ENCODE measurements at places on chromosomes 5 and 9.

GRCh38 chr5:72788866-72789505 lies 27.5 kb upstream of the TNPO1 start:
- DNase-seq: no peak

DNA sequence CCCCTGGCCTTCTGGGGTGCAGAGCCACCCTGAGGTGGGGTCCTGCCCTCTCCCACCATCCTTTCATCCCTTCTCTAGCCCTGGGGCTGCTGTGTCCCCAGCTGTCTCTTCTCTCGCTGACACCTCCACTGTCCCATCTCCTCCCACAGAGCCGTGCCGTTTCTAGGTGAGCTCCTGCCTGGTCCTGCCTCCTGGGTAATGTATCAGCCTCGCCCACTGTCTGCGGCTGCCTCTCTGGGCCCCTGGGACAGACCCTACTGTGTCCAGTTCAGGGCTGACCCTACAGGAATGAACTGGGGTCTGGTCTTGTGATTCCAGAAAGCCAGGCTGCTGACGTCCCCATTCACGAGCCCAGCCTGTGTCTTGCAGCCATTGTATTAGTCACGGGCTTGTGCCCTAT lies 4.1 kb downstream of the PAEP start:
- DNase-seq: no peak

DNA sequence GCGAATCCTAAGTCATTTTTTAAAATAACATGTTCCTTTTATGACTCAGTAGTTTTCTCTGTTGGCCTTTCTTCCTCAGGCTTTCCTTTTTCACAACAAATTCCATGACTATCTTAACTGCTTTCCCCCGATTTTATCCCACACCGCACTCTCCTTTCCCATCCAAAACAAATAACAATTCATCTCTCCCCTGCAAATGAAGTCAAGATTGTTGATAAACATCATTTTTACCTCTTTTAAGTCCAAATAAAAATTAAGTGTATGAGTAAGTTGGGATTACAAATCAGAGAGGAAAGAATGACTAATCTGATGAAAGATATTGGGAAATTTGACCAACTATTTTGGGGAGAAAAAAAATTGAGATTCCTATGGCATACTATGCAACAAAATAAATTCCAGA lies 47.3 kb downstream of the SEC61B start:
- DNase-seq: no peak

GRCh38 chr5:175444905-175445456 lies 999 bp upstream of the DRD1 start:
- DNase-seq: no peak

- DNase-seq: no peak
Observed at GRCh38 chr5:150431048-150431447, 18.3 kb upstream of the CD74 start.

GRCh38 chr5:64831996-64832395 lies 63.3 kb downstream of the CWC27 start:
- DNase-seq: no peak

- no peak for DNase-seq
Observed at GRCh38 chr5:31158686-31159085, 34.8 kb upstream of the CDH6 start.

DNA sequence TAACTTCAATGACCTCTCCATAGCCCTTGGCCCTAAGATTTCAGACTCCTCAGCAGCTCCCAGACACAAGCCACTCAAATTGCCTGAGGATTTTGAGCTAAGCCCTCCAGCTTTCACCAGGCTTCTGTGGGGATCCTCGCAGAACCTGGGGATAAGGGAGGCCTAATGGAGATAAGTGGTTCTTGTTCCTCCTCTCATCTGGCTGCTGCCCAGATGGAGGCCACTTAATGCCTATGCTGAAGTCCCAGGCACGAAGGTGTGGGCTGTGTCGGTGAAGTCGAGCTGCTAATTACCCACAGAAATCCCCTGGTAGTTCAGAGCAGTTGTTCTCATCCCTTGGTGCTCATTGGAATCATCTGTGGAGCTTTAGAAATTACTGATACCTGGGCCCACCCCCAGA lies 10.3 kb upstream of the FAT2 start:
- DNase-seq: no peak

- DNase-seq: no peak
Observed at GRCh38 chr9:136922540-136922939, 22.0 kb downstream of the FBXW5 start.

DNA sequence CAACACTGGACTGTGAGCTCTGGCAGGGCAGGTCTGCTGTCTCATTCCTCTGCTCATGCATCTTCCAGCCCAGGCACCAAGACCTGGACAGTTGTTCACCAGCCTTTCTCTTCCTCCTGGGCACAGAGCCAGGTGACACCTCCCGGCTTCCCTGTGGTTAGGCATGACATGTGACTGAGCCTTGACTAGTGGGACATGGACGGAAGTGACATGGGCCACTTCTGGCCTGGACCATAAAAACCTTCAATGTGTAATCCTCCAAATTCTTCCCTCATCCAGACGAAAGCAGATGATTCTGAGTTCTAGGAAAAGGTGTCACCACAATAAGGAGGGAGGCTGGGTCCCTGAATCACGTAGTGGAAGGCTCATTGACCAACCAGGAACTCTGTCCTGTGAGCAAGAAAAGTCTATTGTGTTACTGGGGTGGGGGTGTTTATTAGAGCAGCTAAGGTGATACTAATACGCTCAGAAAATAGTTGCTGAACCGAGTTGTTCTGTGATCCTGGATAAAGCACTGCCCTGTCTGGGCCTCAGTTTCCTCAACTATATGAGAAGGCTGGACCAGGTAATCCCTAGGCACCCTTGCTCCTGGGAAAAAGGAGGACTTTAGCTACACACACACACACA lies 26.6 kb upstream of the CRB2 start:
- no peak for DNase-seq

- DNase-seq: no peak
Observed at GRCh38 chr5:10624206-10624605, 60.3 kb downstream of the ANKRD33B start.

DNA sequence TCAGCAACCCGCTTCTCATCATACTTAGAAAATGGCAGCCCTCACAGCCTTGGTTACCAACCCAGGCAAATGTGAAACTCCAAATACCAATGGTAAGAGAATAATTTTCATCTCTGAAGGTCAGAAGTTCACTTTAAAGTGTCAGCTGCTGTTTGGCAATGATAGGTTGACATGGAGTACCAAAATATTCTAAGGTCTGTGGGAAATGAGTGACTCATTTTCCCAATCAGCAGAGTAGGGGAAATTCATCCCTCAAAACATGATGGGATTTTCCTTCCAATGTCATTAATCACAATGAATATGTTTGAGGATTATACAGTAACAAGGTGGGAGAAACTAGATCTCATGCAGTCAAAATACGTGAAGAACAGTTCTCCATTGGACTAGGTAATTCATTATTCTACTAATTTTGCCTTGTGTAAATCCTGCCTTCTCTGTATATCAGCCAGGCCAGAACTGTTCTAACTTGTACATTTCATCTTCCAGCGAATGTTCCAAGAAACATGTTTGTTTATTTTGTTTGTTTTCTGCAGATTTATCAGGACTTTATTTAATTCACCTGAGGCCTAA lies 53.1 kb upstream of the ERBIN start:
- no peak for DNase-seq

- no peak for DNase-seq
Observed at GRCh38 chr9:120481846-120482245, 98.1 kb downstream of the CDK5RAP2 start.

DNA sequence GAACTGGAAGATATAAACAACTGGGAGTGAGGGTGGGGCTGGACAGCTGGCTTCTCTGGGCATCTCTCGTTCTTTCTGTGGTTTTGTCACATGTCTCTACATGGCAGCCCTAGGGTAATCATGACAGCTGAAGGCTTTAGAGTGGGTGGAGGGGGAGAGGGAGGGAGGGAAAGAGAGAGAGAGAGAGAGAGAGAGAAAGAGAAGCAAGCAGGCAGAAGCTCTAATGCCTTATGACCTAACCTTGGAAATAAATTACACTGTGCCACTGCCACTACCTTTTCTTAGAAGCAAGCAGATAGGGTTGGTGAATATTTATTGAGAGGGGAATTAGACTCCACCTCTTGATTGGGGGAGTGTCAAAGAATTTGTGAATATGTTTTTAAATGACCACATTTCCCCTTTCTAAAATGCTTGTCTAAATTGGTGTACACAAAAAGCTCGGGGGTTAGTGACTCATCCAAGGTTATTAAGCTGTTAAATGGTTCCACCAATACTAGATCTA lies 2.6 kb upstream of the DAPK1 start:
- DNase-seq: no peak

DNA sequence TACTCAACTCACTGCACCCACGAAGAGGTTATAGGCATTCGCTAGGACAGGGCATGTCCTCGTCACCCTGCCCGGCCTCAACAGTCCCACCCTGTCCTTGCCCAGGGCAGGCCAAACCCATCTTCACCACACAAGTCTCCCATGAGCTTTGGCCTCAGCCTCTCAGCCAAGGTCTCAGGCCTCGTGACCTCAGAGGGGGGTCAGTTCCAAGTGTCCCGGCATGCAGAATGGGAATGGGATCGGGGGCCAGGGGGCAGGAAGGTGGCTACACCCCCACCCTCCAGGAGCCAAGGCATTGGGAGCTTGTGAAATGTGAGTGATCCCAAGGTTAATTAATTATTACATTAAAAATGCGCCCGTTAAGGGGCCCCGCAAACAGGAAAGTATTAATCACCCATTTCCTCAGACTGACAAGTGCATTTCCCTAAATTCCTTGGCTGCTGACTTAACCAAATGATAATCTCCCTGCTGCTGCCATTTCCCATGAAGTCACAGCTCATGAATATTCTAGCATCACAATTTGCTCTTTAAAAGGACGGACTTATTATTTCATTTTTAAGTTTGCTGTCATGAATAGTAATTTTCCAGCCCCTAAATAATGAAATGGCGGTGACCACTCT lies 8.0 kb upstream of the UBAC1 start:
- DNase-seq: no peak

DNA sequence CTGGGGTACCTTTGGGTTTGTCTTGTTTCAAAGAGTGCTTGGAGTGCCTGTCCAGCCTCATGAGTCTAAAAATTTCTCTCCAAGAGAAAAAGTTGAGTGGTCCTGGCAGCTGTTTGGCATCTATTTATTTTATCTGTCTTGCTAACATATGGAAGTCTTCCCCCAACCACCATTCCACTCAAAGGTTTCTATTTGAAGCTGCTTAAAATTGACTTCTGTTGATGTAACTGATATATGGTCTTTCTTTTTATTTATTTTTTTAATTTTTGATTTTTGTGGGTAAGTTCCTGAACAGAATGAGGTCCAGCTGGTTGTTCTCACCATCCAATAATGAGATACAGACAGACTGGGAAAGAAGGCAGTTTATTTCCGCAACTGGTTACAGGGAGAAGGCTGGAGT lies 178.7 kb upstream of the SGCD start:
- no peak for DNase-seq

DNA sequence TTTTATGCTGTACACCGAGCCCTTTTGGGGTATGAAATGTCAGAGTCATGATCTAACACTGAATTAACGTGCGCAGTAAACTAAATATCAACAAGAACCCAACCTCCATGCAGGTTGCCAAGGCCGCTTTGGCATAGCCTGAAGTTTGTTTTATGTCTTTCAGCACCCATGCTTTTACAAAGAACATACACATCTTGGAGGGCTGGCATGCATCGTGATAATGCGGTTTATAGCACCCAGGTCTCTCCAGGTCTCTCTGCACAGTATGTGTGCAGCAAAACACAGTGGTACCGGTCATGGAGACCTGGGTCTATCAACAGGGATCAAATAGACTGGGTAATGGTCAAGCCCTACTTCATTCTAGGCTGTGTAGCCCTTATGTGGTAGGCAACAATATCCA lies 11.8 kb downstream of the NPR3 start:
- no peak for DNase-seq

DNA sequence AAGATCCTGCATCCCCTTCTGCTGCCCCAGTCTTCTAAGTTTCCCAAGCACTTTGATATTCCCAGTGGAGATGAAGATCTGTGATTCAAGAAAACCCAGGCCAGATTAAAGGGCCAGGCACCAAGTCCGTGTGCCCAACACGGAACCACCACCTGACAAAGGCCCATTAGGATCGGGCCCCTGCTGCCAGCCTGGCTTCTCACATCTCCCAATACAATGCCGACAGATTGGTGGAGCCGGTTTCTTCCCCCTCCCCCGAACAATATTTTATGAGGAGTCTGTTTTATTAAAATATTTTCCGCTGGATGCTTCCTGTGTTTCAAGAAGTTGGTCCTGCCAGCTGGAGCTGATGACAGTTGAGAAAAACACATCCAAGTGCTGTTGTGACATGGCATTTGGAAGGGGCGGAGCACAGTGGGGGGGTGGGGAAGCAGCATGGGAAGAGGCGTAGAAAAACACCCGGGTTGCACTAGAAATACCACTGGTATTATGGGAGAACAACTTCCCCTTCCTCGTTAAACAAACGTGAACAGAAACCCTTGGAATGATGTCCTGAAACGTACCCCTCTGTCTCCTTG lies 45.0 kb downstream of the CRB2 start:
- DNase-seq: no peak

DNA sequence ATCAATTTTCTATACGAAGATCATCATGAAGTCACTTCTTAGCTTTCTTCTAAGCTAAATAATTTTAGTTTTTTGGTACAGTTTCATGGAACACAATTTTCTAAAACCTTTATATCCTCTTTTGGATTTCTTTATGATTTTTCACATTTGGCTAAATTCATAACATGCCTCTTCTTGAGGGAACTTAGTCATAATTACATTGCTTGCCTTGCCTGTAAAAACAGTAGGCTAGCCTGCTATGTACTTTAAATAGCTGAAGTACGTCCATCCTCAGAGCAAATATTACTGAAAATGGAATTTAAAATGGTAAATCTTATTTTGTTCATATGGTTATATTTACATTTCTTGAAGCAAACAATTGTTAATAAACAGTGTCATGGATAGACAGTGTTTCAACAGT lies 225.0 kb downstream of the VPS13A start:
- DNase-seq: no peak

DNA sequence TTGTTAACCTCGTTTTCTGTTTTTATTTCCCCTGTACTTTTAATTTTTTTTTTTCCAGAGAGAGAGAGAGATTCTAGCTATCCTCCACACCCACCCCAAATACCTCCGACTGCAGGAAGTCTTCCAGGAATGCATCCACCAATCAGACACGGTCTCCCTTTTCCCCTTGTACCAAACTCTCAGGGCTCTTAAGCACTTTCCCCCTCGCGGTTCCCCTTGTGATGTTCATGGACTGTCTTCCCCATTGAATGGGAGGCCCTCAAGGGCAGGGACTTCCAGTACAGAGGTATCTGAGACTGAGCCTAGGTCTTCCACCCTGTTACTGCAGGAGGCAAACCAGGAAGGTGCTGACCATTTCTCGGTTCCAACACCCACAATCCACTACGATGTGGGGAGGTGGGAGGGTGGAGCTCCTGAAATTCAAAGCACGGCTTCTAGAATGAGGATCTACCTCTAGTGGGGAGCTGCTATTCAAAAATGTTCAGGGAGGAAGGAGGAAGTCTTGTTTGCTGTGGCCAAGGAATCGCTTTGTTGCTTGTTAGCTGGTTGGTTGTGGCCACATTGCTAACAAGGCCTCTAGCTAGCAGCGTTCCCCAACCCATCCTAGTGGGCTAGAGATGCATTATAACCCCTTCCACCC lies 37.5 kb upstream of the PTGS1 start:
- DNase-seq: no peak

Data from stimulated activated CD8-positive, alpha-beta memory T cell treated with anti-CD3 and anti-CD28 coated beads, Interleukin-15, amount 100 ng/mL, for 4 hours (primary cell).